Activated CD4-positive, alpha-beta T cell treated with anti-CD3 and anti-CD28 coated beads, Interleukin-10, Interleukin-2, amounts not matched to agents 100 ng/mL and 50 ng/mL, durations not matched to agents 16 hours and 8 hours (primary cell): ENCODE measurements at places on chromosomes 4 and X.

- DNase-seq, result peak; percentile 14
These were observed 39.1 kb upstream of the TMEM184C start for GRCh38 chr4:147578051-147578476.

- DNase-seq, result no peak
These were observed 172.5 kb downstream of the PPP3CA start for GRCh38 chr4:101174679-101175345.

GRCh38 chrX:55008571-55009358, 8.6 kb downstream of the APEX2 start:
- no peak for DNase-seq

- DNase-seq, result peak; percentile 77
These were observed 1.1 kb downstream of the OGT start for GRCh38 chrX:71533851-71534561.

DNA sequence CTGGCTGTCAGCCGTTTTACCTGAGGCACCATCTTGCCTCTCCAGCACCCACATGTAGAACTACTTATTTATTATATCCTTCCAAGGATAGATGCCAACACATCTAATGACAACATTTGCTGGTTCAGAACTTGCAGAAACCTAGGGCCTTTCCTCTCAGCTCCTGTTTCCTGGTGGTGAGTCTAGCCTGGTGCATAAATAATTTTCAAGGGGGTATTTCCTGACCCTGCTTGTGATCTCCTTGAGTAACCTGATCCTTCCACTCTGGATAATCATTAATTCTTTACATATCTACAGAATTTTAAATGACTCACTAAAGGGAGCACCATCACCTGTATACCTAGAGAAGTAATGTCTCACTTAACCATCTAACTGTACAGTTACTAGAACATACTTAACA, 153.4 kb downstream of the PPARGC1A start:
- no peak for DNase-seq

DNA sequence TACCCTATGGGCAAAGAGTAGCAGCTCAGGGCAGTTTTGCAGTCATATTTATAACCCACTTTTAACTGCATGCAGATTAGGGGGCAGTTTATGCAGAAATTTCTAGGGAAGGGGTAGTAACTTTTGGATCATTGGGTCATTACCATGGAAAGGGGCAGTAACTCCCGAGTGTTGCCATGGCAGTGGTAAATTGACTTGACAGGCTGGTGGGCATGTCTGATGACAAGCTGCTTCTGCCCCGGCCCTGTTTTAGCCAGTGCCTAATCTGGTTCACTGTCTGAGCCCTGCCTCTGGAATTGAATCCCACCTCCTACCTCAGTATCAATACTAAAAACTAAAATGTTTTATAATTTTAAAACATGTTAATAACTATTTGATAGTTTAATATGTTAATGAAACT, 362.1 kb upstream of the ATOH1 start:
- no peak for DNase-seq

DNA sequence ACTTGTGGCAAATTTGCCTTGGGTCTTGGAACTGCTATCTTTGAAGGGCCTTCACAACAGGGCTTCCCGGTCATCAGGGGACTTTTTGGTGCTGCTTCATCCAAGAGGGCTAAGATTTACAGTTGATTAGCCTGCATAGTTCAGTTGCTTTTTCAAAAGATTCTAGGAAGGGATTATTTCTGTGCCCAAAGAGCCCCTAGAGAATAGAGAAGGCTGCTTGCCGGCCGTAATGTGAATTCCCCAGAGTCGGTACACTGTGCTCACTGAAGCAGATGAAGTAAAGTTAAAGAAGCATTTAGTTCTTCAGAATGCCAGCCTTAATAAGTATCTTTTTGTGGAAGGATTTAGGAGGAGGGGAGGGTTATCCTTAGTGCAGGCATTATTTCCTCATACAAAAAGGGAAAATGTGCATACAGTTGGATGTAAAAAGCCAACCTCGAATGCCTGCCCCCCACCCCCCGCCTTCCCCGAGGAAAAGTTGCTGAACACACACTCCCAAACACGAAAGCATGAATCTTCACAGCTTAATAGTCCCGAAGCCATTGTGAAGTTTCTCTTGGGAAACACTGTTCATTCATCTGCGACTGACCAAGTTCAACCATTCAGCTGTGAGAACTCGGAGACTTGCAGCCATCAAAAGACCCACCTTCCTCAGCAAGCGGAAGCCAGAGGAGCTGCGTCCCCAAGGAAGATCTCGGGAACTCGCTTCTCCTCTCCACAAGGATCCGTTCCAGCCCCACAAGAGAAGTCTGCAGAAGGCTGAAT, 47.6 kb downstream of the ANOS1 start:
- no peak for DNase-seq

DNA sequence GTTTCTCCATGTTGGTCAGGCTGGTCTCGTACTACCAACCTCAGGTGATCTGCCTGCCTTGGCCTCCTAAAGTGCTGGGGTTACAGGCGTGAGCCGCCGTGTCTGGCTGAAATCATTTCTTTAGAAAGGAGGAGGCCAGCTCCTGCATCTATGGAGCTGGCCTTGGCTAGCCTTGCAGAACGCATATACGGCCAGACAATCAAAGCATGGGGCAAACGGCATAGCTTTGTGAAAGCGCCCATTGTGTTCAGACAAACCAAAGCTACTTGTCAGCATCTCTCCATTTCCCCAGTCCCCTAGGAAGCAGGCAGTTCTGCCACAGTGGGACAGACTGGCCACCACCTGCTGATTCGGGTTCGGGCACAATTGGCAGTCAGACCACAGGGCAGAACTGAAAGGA, 48.9 kb upstream of the IQSEC2 start:
- DNase-seq, result no peak

GRCh38 chrX:119853444-119853843, 681 bp upstream of the UPF3B start:
- no peak for DNase-seq

DNA sequence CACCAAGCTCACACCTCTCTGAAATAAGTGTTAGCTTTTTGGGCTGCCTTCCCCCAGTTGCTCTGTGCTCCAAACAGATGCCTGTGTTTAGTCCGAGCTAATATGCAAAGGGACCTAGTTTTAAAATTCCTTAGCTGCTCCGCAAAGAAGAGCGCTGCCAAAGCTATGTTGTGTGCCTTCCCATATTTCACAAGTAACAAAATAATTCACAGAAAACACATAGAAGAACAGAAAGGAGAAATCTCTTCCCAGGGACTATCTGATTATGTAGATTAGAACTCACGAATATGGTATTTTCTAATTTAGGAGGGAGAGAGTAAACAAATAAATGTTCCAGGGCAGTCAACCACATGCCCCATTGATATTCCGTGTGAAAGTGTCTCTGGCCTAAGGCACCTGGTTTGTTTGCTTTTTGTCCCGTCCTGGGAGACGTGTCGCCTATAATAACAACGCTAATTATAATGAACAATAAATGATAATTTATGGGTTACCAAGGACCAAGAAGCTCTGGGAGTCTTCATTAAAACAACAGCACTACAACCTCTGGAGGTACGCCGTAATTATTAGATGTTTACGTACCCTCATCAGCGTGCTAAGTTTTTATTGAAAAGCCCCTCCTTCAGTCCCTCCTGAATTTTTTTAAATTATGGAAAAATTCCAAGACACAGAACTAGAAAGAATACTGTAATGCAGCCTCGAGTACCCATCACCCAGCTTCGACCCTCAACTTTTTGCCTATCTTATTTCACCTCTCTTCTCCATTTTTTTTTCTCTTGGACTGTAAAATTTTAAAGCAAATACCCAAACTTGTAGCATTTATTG, 1.2 kb upstream of the CCNG2 start:
- DNase-seq, result no peak

GRCh38 chr4:70280567-70280966, 38.2 kb downstream of the CSN3 start:
- no peak for DNase-seq

GRCh38 chr4:69748173-69748572, 12.2 kb downstream of the SULT1B1 start:
- DNase-seq, result no peak

DNA sequence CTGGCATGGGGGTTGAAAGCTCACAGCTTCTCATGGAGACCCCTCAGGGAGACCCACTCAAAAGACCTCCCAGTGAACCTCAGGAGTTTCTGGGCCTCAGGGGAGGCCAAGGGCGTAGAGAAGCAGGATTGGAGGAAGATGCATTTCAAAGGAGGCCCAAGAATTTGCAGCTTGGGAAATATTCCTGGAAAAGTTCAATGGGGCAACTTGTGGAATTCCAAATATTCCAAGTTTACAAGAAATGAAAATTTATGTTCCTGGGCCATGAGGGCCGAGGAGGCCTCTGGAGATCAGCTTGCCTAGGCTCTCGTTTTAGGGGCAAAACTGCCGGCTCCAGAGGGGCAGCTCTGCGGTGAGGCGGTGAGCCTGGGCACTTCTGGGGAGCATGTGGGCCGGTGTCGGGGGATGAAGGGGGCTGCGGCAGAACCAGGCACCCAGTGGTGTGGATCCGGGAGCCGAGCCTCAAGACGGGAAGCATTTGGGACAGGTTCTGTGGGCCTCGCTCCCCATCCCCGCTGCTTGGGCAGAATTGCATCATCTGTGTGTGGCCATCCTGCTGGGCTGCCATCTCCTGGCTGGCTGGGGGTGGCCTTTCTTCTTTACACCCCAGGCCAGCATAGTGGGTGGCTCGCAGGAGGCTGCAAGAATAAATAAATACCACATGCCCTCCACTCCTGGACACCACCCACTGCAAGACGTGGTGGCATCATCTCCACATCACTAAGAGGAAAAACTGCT, 54.6 kb upstream of the GPR78 start:
- no peak for DNase-seq

DNA sequence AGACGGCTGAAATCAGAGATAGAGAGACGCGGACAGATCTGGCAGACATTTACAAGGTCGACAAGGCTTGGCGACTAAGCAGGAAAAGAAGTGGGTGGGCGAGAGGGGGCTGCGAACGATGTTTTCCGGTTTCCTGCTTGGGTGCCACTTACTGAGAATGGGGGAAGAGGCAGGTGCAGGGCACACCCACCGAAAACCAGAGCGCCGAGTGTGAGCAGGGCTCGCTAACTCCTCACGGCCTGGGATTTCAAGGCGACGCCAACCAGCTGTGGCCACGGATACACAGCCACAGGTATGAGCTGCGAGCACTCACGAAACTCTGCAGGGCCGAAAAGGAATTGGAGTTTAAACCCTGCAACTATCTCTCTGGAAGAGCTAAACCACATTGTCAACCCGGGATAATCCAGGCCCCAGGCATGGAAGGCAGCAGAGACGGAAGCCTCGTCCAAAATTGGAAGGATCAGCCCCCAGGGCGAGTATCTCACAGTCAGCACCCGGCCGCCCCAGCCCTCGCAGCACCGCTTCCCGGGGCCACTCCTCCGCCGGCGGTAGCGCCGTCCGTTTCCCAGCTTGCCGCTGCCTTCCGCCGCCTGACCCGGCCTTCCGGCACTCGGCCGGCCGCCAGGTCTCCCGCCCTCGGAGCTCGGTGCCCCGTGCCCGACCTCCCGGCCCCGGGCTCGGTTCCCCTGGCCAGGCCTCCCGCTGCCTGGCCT, 778 bp downstream of the CASP3 start:
- DNase-seq, result peak; percentile 62

DNA sequence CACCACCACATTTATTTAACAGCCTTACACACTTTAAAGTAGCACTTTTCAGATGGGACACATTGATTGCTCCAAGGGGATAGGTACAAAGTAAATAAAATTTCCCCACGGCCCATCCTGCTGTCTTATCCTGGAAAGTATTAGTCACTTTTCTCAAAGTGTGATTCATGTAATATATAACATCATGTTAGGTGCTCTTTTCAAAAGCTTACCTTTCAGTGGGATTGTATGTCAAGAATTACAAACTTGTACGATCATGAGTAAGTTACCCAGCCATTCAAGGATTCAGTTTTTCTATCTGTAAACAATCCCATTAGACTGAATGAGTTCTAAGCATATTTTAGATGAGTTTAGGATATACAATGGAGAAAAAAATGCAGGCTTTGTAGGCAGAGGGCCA, 876.6 kb upstream of the GRID2 start:
- DNase-seq, result no peak

DNA sequence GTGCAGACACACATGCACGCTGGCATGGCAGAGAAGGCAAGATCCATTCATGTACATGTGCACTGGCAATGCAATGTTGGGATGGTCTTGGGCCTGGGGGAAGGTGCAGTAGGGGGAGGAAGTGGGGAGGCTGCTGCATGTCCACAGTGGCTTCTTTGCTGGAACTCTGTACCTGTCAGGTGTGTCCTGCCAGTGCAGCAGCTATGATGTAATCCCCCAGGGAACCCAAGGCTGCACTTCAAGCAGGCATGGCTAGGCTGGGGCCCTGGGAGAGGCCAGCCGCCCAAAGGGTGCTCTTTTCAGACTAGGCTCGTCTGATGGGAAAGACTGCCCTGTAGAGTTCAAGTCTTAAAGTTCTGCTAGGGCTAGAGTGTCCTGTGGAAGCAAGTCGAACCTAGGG, 1304.0 kb downstream of the FAM133A start:
- no peak for DNase-seq

DNA sequence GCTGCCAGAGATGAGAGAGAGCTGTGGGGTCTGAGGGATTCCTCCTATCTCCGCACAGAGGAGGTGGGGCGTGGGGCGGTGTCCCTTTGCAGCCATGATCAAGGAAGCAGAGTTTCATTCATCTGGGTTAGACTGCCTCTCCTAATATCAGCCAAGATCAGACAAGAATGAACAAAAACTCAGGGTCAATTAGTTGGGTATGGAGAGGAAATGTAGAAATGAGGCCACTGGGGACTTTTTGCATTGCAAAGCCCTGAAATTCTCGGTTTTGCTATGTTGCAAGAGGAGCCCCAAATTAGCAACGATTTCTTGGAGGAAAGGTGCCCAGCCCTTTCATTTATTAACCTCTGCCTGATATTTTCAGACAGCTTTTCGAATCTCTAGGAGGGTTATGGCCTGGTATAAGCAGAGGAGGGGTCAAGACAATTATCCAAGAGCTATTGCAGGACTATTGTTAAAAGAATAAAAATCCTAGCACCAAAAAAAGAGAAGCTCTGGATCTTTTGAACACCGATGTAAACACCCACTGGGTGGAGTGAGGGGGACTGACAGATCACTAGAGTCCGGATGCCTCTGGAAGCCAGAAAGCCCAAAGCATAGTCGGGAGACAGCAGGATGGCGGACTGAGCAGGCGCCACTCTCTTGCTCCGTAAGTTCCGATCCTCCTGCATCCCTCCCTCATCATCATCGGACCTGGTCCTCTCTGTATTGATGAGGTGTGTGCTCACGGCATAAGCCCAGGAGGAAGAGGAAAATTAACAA, 34.4 kb upstream of the ACSL1 start:
- peak; percentile 45 for DNase-seq

GRCh38 chr4:5125321-5125720, 74.0 kb downstream of the STK32B start:
- no peak for DNase-seq

- DNase-seq, result no peak
These were observed 70.5 kb downstream of the SEC24D start for GRCh38 chr4:118765399-118765798.

- no peak for DNase-seq
These were observed 37.2 kb upstream of the PPP2R2C start for GRCh38 chr4:6509587-6509986.

DNA sequence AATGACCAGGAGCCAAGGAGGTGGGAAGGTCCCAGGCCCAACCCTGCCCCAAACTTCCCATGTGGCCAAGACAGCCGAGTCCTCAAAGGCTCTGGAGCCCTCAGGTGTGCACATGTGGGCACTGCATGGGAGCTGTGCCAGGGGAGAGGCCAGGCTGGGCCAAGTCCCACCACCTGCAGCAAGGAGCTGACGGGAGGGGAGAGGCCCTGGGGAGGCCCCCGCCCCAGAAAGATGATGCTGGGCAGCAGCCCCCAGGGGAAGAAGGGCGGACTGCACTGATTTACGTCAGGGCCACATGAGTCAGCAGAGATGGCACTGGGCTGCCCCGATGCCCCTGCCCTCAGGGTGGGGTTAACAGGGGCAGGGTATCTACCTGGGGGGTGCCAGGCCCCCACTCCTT, 1.4 kb downstream of the L1CAM start:
- no peak for DNase-seq

GRCh38 chr4:37935026-37935425, 25.2 kb upstream of the PTTG2 start:
- DNase-seq, result no peak
